ENCODE measurements at places on chromosomes 11 and 22.

GRCh38 chr11:99461913-99462312 is 441.2 kb downstream of the CNTN5 start:
- DNase-seq: no peak

- no peak for DNase-seq
Observed at GRCh38 chr22:27685515-27685914, 116.0 kb downstream of the MN1 start.

DNA sequence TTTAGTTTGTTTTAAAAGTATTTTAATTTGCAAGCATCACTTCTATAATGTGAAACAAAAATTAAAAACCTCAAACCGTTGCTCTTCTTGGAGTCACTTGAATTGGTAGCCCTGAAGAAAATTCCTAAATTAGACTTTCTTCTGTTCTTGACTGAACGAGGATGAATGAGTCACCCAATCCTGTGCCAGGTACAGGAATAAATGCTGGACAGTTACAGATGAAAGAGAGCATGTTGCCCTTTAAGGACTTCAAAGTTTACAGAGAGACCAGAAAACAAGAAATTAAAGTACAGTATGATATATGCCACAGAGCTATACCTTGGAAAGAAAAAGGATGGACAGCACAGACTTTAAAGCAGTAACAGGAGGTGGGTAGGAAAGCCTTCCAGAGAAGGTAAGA is 41.3 kb upstream of the CXCR5 start:
- no peak for DNase-seq

DNA sequence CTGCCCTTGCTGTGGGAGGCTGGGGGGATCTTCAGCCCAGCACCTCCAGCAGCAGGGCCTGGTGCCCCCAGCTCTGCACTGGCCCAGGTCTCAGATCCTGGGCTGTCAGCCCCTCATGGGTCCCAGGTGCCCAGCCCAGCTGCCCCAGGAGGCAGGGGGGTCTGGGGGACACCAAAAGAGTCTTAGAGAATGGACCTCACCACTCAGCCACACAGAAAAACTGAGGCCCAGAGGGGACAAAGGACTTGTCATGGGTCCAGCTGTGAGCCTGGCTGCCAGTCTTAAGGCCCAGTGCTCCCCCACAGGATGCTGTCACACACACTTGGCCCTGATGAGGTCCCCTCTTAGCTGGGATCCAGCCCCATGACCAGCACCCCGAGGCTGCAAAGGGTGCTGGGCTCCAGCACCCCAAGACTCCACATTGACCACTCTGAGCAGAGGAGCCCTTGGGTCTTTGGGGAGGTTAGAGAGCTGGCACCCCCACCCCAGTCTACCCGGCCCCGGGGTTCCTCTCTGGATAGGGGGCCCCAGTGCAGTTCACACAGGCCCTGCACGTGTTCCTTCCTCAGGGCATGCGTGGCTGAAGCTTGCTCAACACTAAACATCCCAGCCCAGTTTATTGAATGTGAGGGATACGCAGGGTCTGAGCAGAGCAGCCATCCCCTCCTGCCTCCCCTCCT is 54.4 kb downstream of the IGLL5 start:
- DNase-seq: no peak

- DNase-seq: no peak
Observed at GRCh38 chr22:20205964-20206708, 55.3 kb upstream of the CCDC188 start.

GRCh38 chr11:10490398-10491241 is 35.6 kb downstream of the AMPD3 start:
- no peak for DNase-seq

DNA sequence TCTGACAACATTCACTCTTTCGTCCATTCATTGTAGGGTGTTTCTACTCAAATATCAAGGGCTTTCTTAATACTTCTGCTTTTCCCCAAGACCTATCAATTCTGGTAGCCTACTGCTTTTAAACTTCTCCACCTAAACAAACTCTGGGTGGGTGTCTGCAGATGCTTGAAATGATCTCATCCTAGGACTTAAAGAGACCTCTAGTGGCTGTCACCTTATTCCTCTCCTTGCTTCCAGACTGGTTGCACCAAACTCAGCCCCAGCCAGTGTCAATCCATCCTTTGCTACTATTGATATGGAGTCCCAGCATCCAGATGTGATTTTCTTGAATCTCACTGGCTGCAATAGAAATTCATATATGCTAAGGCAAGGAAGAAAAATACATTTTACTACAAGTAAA is 274.7 kb downstream of the NXPE2 start:
- DNase-seq: no peak
